ENCODE measurements at places on chromosomes 3 and 15. TPM values are rescaled to one million over a fixed set of nuclear protein-coding genes. Genes with fewer than 3 reads are reported as not detected.

The LRRC2 gene
- total RNA-seq, result 0.14 TPM

The DOCK3 gene
- total RNA-seq, result 0.14 TPM

The SELENOT gene
- total RNA-seq, result 240 TPM

The DAZL gene
- not detected for total RNA-seq

The CPN2 gene
- total RNA-seq, result not detected

The HHLA2 gene
- total RNA-seq, result not detected

The MAGEL2 gene
- not detected for total RNA-seq

The UBAP1L gene
- total RNA-seq, result 1.9 TPM

The SCAP gene
- 67.1 TPM for total RNA-seq

The PCSK6 gene
- 0.07 TPM for total RNA-seq

The TMEM43 gene
- 99.2 TPM for total RNA-seq

The CDHR4 gene
- not detected for total RNA-seq

The NPAP1 gene
- not detected for total RNA-seq

The HEG1 gene
- total RNA-seq, result 80.6 TPM

The PTH1R gene
- not detected for total RNA-seq

The FBXW12 gene
- not detected for total RNA-seq

The SYNM gene
- 5.7 TPM for total RNA-seq

The SLC22A13 gene
- 0.22 TPM for total RNA-seq

The AAGAB gene
- 51.5 TPM for total RNA-seq

The PARP15 gene
- 0.57 TPM for total RNA-seq

The DNAH12 gene
- total RNA-seq, result under 0.01 TPM

The MOBP gene
- 0.13 TPM for total RNA-seq

The GOLGA6L4 gene
- 2.3 TPM for total RNA-seq

The ITGA11 gene
- total RNA-seq, result 0.14 TPM

The GPR62 gene
- not detected for total RNA-seq

The CX3CR1 gene
- total RNA-seq, result not detected

The RYR3 gene
- total RNA-seq, result under 0.01 TPM

The FBXO40 gene
- total RNA-seq, result not detected

The MST1 gene
- total RNA-seq, result 2.3 TPM

The CD200 gene
- total RNA-seq, result 4.9 TPM

The MCF2L2 gene
- total RNA-seq, result 0.53 TPM

The SSUH2 gene
- total RNA-seq, result not detected

The HIGD1A gene
- 212 TPM for total RNA-seq

The UNC45A gene
- total RNA-seq, result 99.4 TPM

The GORASP1 gene
- 46.5 TPM for total RNA-seq

The SAMD7 gene
- total RNA-seq, result not detected

The GOLGA8R gene
- 1.3 TPM for total RNA-seq

The PLSCR2 gene
- total RNA-seq, result not detected

The TMEM45A gene
- total RNA-seq, result 4.6 TPM

The SCAANT1 gene
- not detected for total RNA-seq

The TUSC7 gene
- total RNA-seq, result not detected

The KBTBD13 gene
- total RNA-seq, result not detected

The NR2E3 gene
- total RNA-seq, result 0.27 TPM

All from thoracic aorta endothelial cell (primary cell).